Liver (tissue), 10 donors: ENCODE measurements at places on chromosomes 16 and 17. TPM values are rescaled to one million over a fixed set of nuclear protein-coding genes. Genes with fewer than 3 reads are reported as not detected.
A peak's percentile ranks its signal among the peaks of the same experiment; 100 is the strongest.

Gene HOXB1
- not detected for total RNA-seq

Gene CPPED1
- 26.6 TPM for total RNA-seq

Gene SLC47A1
- 34.9 TPM for total RNA-seq

Gene CDRT15
- not detected for total RNA-seq

Gene CDH8
- total RNA-seq: 0.09 TPM

Gene UBN1
- 19.1 TPM for total RNA-seq

Gene KRT36
- not detected for total RNA-seq

Gene HIGD1B
- total RNA-seq: not detected

- no peak for DNase-seq
Observed at GRCh38 chr16:50234771-50235556, 31.4 kb upstream of the ADCY7 start.

- no peak for DNase-seq
Observed at GRCh38 chr17:76932402-76933333, 64.5 kb downstream of the MGAT5B start.

DNA sequence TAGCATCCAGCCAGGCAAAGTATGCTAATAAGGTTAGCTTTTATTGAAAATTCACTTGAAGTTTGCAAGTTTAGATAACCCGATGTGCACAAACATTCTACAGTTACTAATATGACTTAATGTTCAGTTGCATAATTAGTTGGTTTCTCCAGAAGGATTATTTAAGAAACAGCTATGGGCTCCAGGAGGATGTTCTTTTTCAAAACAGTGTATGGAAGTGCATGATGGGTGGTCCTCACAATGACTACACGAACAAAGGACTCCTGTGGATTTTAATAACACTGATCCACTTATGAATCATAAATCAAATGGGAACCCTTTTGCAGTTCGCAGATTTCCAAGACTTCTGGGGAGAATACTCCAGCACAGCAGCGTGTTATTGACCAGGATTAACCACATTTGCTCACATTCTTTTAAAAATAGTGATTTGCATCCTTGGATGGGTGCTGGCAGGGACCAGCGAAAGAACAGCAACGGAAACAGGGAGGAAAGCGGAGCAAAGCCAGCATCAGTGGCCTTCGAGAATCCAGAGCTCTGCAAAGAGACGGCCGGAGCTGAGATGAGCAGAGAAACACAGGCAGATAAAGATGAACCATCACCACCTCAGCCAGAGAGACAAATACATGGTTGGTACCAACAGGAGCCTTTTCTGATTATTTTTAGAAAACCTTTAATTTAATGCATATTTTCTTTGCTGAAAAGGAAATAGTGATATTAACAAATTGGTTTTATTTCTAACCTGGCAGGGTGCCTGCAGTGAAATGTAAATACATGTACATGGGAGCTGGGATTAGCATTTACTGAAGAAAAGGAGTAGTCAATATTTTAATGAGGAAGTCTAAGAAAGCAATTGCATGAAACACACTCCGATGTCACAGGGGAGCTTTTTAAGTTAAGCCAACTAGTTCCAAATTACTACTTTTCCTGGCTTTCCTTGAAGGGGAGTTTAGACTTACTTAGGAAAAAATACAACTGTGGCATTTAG, 623.2 kb upstream of the ZFHX3 start:
- no peak for DNase-seq

GRCh38 chr16:52203096-52203495, 343.8 kb downstream of the TOX3 start:
- DNase-seq: no peak

DNA sequence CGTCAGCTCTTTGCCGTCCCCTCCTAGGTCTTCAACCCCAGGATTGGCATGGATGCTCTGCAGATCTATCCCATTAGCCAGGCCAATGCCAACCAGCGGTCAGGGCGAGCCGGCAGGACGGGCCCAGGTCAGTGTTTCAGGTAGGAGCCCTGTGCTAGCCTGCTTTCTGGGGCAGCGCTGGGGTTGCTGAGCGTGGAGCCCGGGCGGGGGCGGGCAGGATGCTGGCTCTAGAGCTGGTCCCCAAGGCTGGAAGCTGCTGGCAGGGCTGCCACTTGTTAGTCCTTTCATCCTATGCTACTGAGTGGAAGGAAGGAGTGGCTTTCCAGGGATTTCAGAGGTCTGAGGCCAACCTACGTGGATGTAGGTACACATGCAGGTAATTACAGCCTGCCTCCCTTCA, 12.3 kb downstream of the DHX38 start:
- no peak for DNase-seq

GRCh38 chr17:57902800-57903759, 52.1 kb downstream of the CUEDC1 start:
- DNase-seq: no peak

DNA sequence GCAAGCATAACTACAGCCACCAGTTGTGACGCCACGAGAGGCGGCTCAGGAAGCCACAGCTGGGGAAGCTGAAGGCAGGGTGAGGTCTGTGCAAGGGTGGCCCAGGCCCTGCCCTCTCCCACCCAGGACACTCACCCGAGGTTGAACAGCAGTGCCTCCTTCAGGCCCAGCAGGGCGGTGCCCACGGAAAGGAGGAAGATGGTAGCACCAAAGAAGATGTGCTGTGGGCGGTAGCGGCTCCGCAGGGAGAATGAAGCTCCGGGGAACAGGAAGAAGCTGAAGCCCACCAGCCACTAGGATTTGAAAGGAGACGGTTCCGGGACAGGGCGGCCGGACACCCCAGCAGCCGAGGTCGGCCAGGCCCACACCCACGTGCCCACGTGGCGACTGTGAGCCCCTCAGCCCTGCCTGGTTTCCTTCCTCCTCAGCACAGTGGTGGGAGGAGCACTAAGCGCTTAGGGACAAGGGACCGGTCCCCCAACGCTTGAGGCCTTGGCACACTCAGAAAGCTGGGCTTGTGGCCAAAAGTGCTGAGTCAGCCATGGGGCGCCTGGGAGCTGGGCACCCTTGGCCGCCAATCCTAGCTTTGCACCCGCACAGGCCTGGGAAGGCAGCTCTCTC, 11.0 kb downstream of the CYB561 start:
- no peak for DNase-seq

DNA sequence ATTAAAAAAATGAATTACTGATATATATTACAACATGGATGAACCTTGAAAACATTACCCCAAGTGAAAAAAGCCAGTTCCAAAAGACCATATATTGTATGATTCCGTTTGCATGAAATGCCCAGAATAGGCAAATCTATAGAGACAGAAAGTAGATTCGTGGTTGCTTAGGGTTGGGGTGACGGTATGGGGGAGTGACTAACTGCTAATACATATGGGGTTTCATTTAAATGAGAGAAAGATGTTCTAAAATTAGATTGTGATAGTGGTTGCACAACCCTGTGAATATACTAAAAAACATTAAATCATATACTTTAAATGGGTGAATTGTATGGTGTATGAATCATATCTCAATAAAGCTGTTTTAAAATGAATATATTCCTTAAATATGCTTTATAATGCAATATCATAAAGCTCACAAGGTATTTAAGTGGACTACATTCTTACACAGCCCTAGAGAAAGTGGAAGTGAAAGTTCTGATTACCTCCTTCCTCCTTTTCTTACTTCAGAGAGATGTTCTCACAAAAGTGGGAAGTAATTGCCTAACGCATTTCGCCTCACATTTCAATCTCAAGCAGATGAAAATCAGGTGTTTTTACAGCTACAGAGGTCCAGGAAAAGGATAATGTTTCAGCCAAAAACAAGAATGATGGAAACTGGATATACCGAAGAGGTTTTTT, 142.7 kb upstream of the GNAO1 start:
- no peak for DNase-seq

- DNase-seq: no peak
Observed at GRCh38 chr17:8893059-8893458, 25.6 kb upstream of the PIK3R6 start.

- no peak for DNase-seq
Observed at GRCh38 chr16:30445149-30445407, 596 bp downstream of the SEPHS2 start.

GRCh38 chr17:7280519-7281073, 922 bp upstream of the SLC2A4 start:
- peak; percentile 92 for DNase-seq

DNA sequence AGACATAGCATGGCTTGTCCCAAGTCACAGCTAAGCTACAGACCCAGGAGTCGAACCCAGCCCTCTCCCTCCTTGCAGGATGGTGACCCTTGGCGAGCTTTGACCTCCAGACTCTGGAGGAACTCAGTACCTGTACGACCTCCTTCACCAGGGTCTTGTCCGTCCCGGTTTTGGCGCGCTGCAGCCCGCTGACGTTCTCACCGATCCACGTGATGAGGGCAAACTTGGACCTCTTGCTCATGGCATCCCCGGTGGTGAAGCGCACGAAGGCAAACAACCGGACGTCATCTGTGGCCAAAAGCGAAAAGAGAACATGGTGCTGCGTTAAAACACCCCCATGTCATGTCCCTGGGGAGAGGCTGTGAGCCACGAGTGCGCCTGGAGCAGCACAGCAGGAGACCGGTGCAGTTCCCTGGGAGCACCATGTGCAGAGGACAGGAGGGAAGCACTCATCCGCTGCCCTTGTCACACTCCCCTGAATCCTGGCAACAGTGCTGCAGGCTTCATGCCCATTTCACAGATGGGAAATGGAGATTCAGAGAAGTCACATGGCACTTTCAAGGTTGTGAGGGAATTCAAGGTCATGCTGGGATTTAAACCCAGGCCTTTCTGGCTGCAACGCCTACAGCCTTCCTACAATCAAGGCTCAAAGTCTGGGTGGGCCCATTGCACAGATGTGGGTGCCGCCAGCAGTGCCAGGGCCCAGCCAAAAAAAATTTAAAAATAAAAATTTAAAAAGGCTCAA, 27.7 kb downstream of the COTL1 start:
- DNase-seq: no peak

- DNase-seq: no peak
Observed at GRCh38 chr16:27110524-27110896, 43.8 kb downstream of the C16orf82 start.
